ENCODE measurements at places on chromosomes 7 and 10. TPM values are rescaled to one million over a fixed set of nuclear protein-coding genes. Genes with fewer than 3 reads are reported as not detected.

DNA sequence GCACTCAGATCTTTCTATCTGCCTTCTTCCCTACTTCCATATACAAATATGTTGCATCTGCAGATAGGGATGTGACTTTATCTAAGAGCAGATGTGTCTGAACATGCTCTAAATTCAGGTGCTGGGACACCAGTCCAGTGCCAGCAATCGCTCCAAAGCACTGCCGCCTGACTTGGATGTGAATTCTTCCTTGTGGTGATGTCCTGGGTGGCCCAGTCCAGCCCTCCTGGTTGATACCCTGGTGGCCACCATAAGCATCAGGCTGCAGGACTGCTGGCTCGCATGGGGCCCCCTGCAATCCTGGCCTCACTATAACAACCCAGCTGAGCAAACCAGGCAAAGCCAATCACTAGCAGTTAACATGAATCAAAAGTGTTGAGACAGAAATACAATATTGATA is 149.2 kb upstream of the PDE1C start:
- no peak overlapping the region for H3K4me3 ChIP-seq
- H3K4me1 ChIP-seq: no peaks in the 10 kb centered on the region
- no peak for DNase-seq

GRCh38 chr10:19917751-19918478 is 101.7 kb downstream of the PLXDC2 start:
- peaks cover 14% of the 10 kb centered on the region for H3K4me1 ChIP-seq
- H3K27me3 ChIP-seq: no peaks in the 10 kb centered on the region
- DNase-seq: no peak
- no peak overlapping the region for H3K4me3 ChIP-seq

DNA sequence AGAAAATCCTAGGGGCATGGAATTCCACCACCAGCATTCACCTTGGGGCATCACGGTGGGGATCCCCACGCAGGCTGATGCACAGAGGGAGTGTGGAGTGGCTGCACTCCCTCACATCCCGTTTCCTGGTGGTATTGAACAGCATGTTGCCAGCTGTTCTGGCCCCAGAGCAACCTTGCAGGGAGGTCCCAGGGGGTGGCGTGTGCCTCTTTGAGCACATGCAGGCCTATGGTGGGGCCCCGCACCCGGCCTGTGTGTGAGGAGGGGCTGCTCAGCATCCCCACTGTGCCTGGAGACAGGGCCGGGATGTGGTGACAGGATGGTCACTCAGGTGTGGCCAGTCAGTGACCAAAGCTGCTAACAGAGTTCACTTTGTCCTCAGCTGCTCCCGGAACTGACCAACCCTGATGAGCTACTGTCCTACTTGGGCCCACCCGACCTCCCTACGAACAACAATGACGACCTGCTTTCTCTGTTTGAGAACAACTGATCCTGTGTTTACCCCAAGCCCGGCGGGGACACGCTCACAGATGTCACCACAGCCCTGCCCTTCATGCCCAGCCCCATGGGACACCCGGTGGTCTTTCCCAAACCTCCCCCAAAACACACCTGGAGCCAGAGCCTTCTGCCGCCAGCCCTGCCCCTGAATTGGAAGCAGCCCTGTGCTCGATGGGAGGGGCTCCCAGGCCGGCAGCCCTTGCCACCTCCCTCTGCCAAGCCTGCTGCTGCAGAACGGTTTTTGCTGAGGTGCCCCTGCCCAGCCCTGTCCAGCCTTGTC is 18.7 kb downstream of the ZMIZ2 start:
- H3K27ac ChIP-seq: peak overlapping the region; percentile 76
- no peak overlapping the region for H3K4me3 ChIP-seq
- H3K27me3 ChIP-seq: no peaks in the 10 kb centered on the region
- DNase-seq: no peak
- peaks cover 41% of the 10 kb centered on the region for H3K36me3 ChIP-seq
- H3K4me1 ChIP-seq: no peaks in the 10 kb centered on the region

GRCh38 chr7:47046949-47047348 is 535.0 kb downstream of the TNS3 start:
- peaks cover 18% of the 10 kb centered on the region for H3K4me1 ChIP-seq
- no peak overlapping the region for H3K27ac ChIP-seq
- H3K36me3 ChIP-seq: no peaks in the 10 kb centered on the region
- H3K27me3 ChIP-seq: no peaks in the 10 kb centered on the region
- no peak overlapping the region for H3K4me3 ChIP-seq

- H3K4me3 ChIP-seq: no peak overlapping the region
- DNase-seq: no peak
- H3K36me3 ChIP-seq: no peaks in the 10 kb centered on the region
- no peaks in the 10 kb centered on the region for H3K4me1 ChIP-seq
- H3K27me3 ChIP-seq: no peaks in the 10 kb centered on the region
- no peak overlapping the region for H3K27ac ChIP-seq
Measured at GRCh38 chr10:105598207-105598606, 957.1 kb downstream of the SORCS3 start.

- no peak for DNase-seq
- H3K4me1 ChIP-seq: peaks cover 11% of the 10 kb centered on the region
- H3K36me3 ChIP-seq: no peaks in the 10 kb centered on the region
- H3K27me3 ChIP-seq: no peaks in the 10 kb centered on the region
- no peak overlapping the region for H3K4me3 ChIP-seq
Measured at GRCh38 chr10:10699427-10699826, 318.2 kb upstream of the CELF2 start.

DNA sequence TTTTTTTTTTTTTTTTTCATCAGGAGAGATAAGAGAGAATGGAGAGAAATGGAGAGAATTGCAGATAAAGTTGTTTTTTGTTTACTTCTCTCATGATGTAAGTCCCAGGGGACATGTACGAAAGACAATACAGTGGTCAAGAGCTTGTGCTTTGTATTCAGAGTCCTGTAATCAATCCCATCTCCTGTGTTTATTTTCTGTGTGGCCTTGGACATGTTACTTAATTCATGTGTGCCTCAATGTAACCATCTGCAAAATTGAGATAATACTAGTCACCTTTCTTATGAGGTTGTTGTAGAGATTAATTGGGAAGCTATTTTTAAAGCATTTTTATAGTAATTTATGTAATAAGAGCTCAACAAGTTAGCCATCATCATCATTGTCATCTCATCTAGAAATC is 117.5 kb downstream of the CDK14 start:
- H3K27ac ChIP-seq: peak overlapping the region; percentile 93
- H3K4me1 ChIP-seq: peaks cover 63% of the 10 kb centered on the region
- H3K4me3 ChIP-seq: no peak overlapping the region
- no peaks in the 10 kb centered on the region for H3K36me3 ChIP-seq
- no peak for DNase-seq

DNA sequence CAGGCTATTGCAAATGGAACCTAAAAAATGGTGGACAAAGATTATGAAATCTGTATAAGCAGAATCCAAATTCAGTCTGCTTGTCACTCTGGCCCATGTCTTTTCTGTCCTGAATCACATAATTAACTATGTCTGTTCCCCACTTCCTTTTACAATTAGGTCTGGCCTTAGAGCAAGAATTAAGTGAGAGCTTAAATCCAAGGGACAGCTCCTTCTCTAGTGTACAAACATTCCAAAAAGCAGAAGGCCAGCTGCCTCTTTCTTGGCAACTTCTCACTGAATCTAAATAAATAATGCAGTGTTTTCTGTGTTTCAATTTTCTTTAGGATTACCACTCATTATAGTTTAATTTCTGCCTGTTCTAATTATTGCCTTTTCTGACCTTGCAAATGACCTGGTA is 39.3 kb upstream of the NEBL start:
- H3K27ac ChIP-seq: no peak overlapping the region
- no peak overlapping the region for H3K4me3 ChIP-seq
- H3K27me3 ChIP-seq: no peaks in the 10 kb centered on the region
- DNase-seq: no peak

DNA sequence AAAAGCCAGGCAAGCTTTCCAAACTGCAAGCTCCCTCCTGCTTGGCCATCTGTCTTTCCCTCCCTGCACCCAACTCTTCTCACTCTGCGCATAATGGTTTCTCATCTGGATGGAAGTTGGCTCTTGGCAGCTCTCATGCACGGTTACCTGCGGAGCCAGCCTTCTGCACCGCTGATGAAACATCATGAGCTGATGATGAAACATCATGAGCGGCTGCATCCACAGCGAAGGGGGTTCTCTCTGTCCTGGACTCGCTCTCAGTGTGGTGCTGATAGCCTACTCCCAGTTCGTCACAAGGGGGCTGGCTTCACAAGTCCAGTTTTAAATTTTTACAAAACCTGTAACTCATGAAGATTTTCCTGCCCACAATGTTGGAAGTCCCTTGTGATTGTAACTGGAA is 457.5 kb downstream of the ACTR3B start:
- no peaks in the 10 kb centered on the region for H3K4me1 ChIP-seq
- no peaks in the 10 kb centered on the region for H3K36me3 ChIP-seq
- no peak overlapping the region for H3K4me3 ChIP-seq
- H3K27ac ChIP-seq: no peak overlapping the region

The MYOZ1 gene
- 11.7 TPM for polyA plus RNA-seq

The CAMK2B gene
- 17.7 TPM for polyA plus RNA-seq

The SPACDR gene
- polyA plus RNA-seq: 1.2 TPM

The PCGF5 gene
- polyA plus RNA-seq: 39.3 TPM

The FOXI2 gene
- polyA plus RNA-seq: not detected
